Posterior cingulate gyrus (tissue), 11 donors: ENCODE measurements at places on chromosomes 11 and 22.

DNA sequence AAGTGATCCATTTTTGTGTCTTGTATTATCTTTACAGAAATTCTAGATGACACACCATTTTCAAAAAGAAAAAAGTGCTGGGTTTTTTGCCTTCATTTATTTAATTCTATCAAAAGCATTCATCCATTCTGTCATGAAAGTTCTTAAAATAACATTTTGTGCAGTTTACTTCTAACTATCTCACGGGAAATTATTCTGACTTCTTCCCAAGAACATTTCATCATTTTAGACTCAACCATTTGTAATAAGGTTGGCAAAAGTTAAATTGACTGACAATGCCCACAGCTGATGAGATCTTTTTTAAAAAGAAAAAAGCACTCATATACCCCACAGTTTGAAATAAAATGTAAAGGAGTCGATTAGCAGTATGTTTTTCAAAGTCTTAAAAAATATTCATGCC is 68.5 kb downstream of the SBF2 start:
- no peak for DNase-seq

DNA sequence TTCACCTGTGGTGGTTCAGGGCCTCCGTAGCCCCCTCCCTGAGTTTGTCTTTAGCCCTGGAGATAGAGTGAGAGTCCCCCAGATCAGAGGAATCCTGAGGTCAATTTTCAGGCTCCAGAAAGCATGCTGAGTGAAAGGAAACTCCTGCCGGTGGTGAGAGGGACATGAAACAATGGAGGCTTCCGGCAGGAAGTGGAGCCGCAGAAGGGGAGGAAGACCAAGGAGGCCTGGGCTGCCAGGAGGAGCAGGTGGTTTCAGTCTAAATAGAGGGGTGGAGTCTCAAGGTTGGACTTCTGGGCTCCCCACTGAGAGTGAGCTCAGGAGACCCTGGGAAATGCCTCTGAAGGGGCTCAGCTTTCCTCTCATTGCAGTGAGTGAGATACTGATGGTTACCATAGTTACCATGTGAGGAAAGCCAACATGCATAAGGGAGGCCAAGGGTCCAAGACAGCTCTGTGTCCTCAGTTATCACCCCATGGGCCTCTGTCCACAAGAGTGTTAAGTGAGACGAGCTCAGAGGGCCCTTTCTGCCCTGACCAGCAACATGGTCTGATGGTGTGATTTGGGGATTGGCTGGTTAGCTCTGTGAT is 10.7 kb downstream of the SLCO2B1 start:
- DNase-seq: no peak

DNA sequence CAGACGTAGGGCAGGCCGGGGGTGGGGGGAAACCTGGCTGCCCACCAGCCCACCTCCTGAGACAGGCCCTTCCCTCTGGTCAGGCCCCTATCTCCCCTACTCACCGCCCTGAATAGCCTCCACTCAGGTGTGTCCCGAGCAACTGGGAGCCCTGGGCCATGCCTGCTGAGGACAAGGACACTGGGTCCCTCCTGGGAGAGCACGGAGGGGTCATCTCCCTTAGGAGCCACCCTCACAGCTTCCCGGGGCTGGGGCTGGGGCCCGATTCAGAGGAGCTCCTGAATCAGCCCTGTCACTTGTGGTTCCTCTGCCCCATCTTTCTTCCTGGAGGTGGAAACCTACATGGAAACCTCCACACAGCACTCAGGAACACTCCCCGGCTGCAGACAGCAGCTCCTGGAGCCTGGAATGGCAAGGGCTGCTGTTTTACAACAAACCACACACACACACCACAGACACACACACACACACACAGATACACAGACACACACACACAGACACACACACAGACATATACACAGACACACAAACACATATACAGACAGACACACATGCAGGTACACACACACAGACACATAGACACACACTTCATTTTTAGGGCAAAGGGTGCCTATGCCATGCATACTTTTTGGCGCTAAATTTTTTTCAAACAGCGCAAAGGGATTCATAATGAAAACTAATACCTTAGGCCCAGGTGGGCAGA is 9.6 kb upstream of the EMID1 start:
- DNase-seq: no peak

DNA sequence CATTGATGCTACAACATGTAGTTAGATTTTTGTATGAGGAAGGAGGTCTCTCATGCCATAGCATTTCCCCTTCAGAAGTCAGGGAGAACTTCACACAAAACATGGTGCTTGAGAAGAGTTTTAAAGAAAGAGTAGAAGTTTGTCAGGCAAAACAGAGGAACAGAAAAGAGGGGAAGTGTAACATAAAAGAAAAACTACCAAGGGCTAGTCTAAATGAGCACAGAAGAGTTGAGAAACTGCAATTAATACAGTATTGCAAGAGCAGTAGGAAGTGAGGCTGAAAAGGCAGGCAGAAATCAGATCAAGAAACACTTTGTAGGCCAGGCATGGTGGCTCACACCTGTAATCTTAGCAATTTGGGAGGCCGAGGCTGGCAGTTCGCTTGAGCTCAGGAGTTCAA is 61.0 kb downstream of the FAM168A start:
- no peak for DNase-seq

DNA sequence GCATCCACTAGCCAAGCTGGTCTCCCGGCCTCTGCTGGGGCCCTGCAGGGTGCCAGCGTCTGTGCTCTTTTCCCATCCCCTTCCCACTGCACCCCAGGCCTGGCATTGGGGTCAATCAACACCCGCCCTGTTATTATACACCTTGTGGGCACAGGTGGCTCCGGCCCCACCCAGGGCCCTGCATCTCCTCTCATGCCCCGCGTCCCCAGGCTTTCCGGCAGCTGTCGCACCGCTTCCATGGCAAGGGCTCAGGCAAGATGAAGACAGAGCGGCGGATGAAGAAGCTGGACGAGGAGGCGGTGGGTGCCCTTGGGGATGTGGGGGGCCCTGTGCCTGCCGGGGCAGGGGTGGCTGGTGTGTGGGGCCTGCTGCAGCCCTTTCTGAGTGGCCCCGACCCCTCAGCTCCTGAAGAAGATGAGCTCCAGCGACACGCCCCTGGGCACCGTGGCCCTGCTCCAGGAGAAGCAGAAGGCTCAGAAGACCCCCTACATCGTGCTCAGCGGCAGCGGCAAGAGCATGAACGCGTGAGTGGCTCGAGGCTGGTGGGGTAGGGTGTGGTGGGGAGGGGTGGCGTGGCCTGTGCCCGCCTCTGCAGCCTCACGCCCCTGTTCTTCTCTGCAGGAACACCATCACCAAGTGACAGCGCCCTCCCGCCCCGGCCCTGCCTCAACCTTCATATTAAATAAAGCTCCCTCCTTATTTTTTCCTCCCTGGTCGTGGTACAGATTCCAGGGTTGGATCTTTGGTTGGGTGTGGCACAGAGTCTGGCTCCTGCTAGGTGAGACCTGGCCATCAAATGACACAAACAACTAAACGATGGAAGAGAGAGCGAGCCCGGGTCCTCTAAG is 17.1 kb downstream of the SART1 start:
- peak; percentile 75 for DNase-seq

DNA sequence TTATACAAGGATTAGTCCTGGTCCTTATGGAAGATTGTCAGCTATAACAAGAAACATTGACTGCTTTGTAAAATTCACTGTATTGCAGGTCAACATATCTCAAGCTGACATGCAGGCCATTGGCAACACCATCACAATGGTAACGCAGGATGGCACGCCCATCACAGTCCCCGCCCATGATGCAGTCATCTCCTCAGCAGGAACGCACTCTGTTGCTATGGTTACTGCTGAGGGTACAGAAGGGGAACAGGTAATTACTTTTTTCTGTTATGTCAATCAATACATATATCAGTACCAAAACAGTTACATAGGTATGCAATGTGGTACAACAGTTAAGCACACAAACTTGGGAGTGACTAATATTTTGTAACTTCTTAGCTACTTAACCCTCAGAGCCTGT is 55.3 kb downstream of the ZNF143 start:
- no peak for DNase-seq

GRCh38 chr22:46308283-46308988 is 11.8 kb downstream of the GTSE1 start:
- DNase-seq: peak; percentile 29

DNA sequence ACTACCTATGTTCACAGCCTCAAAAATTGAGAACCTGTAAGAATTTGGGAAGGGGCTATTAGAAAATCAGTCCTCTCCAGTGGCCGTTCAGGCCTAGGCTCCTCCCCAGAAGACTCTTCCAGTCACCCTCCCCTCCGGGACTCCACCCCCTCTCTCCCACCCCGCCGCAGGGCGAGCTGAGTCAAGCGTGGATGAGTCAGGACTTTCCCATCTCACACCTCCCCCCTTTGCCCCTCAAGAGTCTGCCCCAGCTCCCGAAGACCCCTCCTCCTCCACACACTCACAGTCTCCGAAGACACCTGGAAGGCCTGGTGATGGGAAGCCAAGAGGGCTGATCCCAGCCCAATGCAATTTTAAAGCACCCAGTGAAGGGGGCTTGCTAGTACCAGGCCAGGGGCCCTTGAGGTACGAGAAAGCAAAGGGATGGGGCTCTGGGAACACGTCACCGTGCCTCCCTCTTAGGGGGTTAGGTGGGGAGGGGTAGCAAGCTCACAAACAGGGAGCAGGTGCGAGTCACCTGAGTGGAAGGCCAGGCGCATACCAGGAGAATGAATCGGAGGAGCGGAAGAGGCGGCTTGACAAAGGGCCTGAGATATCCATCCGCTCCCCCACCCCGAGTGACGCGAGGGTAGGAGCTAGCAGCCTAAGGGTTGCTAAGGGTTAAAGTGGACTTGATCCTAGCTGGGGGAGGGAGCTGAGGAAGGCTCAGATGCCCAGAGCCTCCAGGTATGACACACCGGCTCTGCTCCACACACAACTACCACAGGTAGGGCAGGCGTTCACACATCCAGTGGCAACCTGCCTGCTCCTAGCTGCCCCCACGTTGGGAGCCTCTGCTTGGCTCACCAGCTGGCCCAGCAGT is 13.6 kb downstream of the BCL9L start:
- DNase-seq: peak; percentile 95

- DNase-seq: no peak
Observed at GRCh38 chr11:107999759-108000455, 8.8 kb upstream of the CUL5 start.

DNA sequence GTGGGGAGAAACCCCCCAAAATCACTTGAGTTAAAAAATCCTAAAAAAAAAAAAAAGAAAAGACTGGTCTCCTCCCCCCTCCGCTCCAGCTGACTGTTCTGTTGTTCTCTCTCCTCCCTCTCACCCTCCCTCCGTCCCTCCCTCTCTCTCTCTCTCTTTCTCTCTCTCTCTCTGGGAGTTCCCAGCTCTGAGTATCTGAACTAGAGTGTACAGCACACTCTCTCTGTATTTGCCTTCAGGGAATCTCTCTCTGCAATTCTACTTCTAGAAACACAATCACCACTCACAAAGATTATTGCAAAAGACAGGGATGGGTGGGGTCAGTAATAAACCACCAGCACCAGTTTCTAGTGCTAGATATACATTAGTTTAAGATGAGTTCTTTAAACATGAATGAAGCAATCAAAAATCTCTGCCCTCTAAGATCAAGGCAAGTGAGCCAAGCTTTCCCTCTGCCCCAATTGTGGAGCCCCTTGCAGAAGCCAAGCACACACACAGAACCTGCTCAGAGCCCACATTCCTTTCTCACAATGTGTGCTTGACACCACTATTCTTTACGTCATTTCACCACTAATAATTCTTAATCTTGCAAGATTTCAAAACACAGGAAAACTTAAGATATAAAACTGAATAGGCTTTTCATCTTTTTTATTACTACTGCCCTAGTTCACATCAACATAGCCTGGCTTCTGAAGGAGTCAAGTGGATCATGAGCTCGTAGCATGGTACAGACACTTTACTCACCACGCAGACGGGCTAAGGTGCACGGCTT is 133.5 kb downstream of the RBFOX2 start:
- DNase-seq: no peak

DNA sequence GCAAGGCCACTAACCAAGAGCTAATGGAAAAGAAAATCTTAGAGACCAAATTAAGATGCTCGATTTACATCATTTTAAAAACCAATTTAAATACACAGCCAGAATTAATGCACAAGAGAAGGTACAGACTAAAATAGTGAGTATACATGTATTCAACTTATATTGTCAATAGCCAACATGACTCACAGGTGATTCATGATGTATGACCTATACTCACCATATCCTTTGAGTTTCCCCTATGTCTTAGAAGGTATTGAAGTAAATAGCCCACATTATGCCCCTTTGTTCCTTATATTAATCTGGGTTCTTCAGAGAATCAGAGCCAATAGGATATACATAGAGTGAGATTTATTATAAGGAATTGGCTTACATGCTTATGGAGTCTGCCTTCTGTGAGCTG is 97.5 kb upstream of the ANO3 start:
- no peak for DNase-seq

DNA sequence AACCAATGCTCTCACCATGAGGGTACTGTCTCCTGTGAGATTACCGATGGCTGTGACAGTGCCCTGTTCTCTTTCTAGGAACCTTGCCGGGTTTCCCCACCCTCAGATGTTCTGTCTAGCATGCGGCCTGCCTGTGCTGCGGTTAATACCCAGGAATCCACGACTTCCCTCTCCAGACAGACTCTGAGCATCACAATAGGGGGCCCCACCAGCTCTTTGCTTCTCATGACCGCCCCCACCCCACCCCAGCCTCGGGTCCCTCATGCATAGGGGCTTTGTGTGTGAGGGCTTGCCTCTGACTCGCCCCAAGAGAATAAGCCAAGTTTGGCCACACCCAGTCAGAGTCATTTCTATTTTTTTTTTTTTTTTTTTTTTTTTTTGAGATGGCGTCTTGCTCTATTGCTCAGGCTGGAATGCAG is 10.3 kb downstream of the PARVG start:
- peak; percentile 73 for DNase-seq

DNA sequence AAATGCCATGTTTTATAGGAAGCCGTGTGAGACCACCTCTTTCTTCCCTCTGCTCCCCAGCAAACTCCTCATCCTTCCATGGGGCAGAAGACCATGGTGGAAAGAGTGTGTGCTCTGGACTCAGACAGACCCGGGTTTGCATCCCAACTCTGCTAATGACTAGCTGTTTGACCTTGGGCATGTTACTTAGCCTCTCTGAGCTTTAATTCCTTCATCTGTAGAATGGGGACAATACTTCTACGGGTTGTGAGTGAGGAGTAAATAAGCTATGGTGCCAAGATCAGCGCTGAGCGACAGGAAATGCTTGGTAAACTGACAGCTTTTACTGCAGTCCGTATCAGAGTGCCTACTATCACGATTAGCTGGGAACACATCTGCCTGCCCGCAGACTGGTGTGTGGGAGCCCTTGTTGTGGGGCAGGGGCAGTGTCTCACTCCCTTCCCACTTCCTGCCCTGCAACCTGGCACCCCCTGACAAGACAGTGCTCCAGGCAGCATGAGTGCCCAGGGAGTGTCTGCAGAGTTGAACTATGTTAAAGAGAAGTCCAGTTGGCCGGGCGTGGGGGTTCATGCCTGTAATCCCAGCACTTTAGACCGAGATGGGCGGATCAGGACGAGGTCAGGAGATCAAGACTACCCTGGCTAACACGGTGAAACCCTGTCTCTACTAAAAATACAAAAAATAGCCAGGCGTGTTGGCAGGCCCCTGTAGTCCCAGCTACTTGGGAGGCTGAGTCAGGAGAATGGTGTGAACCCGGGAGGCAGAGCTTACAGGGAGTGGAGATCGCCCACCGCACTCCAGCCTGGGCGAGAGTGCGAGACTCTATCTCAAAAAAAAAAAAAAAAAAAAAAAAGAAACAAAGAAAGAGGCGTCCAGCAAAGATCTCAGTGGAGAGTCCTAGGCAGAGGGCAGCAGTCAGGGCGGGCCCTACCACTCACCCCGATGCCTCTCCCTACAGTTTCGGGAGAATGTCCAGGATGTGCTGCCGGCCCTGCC is 2.2 kb downstream of the SEC14L2 start:
- no peak for DNase-seq
